ENCODE measurements at places on chromosomes 1 and 21.

GRCh38 chr1:97379387-97380075, 541.3 kb downstream of the DPYD start:
- no peak for DNase-seq

DNA sequence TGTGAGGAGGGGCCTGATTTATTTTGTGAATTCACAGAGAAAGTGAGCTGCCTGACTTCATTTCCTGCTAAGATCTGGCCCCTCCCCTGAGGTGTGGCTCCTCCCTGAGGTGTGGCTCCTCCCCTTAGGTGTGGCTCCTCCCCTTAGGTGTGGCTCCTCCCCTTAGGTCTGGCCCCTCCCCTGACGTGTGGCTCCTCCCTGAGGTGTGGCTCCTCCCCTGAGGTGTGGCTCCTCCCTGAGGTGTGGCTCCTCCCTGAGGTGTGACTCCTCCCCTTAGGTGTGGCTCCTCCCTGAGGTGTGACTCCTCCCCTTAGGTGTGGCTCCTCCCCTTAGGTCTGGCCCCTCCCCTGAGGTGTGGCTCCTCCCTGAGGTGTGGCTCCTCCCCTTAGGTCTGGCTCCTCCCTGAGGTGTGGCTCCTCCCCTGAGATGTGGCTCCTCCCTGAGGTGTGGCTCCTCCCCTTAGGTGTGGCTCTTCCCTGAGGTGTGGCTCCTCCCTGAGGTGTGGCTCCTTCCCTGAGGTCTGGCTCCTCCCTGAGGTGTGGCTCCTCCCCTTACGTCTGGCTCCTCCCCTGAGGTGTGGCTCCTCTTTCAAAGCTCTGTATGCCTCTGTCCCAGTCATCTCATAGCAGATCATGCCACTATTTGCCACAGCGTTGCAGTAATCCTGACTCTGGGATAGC, 26.9 kb upstream of the LRRC3 start:
- peak; percentile 47 for DNase-seq

- peak; percentile 44 for DNase-seq
These were observed 1.4 kb downstream of the NCAM2 start for GRCh38 chr21:20999659-21000058.

- DNase-seq: no peak
These were observed 24.6 kb upstream of the DDOST start for GRCh38 chr1:20685741-20686140.

- DNase-seq: no peak
These were observed 19.4 kb downstream of the AGRN start for GRCh38 chr1:1039145-1039910.

GRCh38 chr1:216960716-216961115, 237.5 kb upstream of the ESRRG start:
- no peak for DNase-seq

DNA sequence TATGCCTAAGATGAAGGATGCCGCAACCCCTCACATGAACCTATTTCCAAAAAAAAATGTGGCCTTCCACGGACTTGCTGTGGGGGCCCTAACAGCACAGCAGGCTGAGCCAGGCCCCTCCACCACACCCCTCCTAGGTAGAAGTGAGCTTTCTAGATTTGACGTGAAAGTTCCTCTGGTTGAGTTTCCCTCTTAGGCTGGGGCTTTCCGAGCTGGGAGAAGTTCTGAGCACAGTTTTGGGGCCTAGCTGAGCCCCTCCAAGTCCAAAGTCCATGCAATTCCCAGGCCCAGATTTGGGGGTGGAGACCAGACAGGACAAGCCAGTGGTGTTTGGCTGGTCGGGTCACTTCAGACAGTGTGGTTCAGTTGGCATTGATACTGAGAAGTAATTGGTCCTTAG, 13.8 kb upstream of the PHLDA3 start:
- DNase-seq: no peak
